ENCODE measurements at places on chromosomes 5 and 9.
A peak's percentile ranks its signal among the peaks of the same experiment; 100 is the strongest.

GRCh38 chr9:134405527-134405926 is 79.3 kb downstream of the RXRA start:
- no peak for DNase-seq

DNA sequence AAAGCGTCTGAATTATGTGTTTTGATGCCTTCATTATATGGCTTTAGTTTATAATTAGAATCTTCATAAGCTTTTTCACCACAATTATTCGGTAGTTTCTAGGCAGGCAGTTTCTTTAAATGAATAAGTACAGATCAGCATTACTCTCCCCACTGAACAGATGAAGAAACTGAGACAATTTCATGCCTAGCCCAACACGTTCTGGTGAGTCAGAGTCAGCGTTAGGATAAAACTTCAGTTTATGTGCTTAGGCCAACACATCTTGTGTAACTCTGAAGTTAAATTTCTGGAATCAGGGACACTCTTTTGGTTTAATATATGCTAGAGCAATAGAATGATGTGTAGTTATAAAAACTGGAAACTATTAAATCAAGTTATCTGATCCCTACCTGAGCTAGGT is 186.7 kb upstream of the ELL2 start:
- no peak for DNase-seq

DNA sequence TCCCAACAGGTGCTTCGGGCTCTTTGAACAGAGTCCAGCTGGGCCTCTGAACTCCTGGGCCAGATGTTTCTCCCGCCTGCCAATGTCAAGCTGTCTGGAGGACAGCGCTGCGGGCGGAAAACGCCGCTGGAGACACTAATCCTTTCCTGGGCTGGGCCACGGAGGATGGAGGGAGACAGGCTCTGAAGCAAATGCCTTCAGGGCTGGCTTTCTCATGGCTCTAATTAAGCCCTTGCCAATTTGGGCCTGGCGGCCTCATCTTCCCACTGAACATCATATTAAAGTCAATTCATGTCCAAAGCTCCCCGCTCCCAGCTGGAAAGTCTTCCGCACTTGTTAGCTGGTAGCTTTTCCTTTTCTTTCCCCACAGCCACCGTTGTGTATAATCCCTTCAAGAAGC is 72.7 kb downstream of the NTNG2 start:
- no peak for DNase-seq

GRCh38 chr9:81213456-81213855 is 475.9 kb downstream of the TLE1 start:
- no peak for DNase-seq

DNA sequence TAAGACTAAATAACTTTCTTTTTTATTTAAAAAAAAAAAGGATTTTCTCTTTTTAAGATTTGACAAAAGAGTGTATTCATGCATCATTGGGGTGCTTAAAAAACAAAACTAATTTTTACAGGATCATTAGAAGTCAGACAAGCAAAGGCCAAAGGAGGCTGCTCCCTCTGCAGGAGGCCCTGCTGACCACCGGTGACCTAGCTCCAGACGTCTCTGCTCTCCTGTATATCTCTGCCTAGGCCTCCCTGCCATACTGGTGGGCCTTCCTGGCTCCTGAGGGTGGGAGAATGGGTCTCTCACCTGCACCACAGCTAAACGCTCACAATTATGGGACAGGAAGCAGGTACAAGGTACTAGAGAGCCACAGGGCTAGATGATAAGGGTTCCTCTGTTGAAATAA is 36.6 kb downstream of the CSF2 start:
- DNase-seq: no peak

- DNase-seq: no peak
These were observed 22.7 kb upstream of the ANKRD34B start for GRCh38 chr5:80592761-80593160.

- DNase-seq: no peak
These were observed 270.5 kb upstream of the SLC30A5 start for GRCh38 chr5:68823301-68823700.

DNA sequence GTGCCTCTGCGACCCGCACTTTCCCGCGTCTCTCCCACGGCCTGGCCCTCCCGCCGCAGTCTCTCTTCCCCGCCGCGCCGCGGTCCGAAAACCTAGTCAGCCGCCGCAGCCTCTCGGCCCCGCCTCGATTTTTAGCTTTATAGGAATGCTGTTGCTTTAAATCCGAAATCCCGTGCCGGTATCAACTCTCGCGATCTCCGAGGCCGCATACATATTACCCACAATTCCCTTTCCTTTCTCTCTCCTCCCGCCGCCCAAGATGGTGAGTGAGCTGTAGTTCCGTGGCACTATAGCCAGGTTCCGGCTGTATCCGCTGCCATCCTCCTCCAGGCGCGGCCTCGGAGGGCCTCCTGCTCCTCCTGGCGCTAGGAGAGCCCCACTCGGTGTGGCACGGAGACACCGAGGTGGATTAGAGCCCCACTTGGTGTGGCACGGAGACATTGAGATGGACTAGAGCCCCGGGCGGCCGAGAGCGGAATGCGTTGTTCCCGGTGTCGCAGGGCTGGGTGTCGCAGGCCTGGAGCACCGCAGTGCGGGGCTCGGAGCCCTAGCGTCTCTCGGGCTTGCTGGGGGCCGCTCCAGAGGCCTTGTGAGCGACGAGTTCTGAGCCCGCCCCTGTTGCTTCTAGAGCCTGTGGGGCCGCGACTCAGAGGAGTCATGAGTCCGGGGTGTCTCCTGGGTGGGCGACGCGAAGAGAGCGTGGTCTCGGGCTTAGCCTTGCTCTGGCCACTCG is at the start of the genes MED22 and RPL7A:
Gene MED22 (minus strand): TSS at position 147 of the 733 bp plus-strand sequence. CDS start 1,469 bp downstream, outside the sequence.
Gene RPL7A (plus strand): TSS at position 234 of the 733 bp plus-strand sequence. CDS start 26 bp downstream, at position 260.
- DNase-seq: peak; percentile 95

GRCh38 chr5:149360272-149360671 is 2.4 kb downstream of the PCYOX1L start:
- DNase-seq: no peak

- DNase-seq: no peak
These were observed 106.0 kb upstream of the ERCC6L2 start for GRCh38 chr9:95769473-95769872.

All from neuronal stem cell (in vitro differentiated cells).